ENCODE measurements at places on chromosomes 2 and 18.

DNA sequence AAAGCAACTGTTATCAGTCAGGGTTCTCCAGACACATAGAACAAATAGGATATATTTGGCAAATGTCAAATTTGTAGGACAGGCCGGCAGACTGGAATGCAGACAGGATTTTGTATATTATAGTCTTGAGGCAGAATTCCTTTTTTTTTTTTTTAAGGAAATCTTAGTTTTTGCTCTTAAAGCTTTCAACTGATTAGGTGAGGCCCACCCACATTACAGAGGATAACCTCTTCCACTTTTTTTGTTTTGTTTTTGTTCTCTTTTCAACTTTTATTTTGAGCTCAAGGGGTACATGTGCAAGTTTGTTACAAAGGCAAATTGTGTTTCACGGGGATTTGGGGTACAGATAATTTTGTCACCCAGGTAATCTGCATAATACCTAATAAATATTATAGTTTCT lies 350.2 kb upstream of the CHAC2 start:
- H3K4me1 ChIP-seq: no peaks in the 10 kb centered on the region
- H3K36me3 ChIP-seq: no peaks in the 10 kb centered on the region
- H3K4me3 ChIP-seq: no peak overlapping the region
- H3K27ac ChIP-seq: no peak overlapping the region

- no peaks in the 10 kb centered on the region for H3K27me3 ChIP-seq
- no peaks in the 10 kb centered on the region for H3K4me1 ChIP-seq
- no peaks in the 10 kb centered on the region for H3K36me3 ChIP-seq
- no peak overlapping the region for H3K4me3 ChIP-seq
- DNase-seq: no peak
Observed at GRCh38 chr2:51534166-51534565, 502.2 kb upstream of the NRXN1 start.

DNA sequence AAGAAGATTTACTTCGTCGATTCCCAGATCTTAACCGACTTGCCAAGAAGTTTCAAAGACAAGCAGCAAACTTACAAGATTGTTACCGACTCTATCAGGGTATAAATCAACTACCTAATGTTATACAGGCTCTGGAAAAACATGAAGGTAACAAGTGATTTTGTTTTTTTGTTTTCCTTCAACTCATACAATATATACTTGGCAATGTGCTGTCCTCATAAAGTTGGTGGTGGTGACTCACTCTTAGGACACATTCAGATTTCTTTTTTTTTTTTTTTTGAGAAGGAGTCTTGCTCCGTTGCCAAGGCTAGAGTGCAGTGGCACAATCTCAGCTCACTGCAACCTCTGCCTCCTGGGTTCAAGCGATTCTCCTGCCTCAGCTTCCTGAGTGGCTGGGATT lies 26.8 kb downstream of the MSH2 start:
- no peak overlapping the region for H3K27ac ChIP-seq
- H3K4me1 ChIP-seq: no peaks in the 10 kb centered on the region
- no peak overlapping the region for H3K4me3 ChIP-seq

- H3K4me1 ChIP-seq: peaks cover 49% of the 10 kb centered on the region
- no peaks in the 10 kb centered on the region for H3K27me3 ChIP-seq
- H3K4me3 ChIP-seq: no peak overlapping the region
- H3K36me3 ChIP-seq: no peaks in the 10 kb centered on the region
- no peak for DNase-seq
Observed at GRCh38 chr2:144701259-144701658, 181.3 kb upstream of the ZEB2 start.

DNA sequence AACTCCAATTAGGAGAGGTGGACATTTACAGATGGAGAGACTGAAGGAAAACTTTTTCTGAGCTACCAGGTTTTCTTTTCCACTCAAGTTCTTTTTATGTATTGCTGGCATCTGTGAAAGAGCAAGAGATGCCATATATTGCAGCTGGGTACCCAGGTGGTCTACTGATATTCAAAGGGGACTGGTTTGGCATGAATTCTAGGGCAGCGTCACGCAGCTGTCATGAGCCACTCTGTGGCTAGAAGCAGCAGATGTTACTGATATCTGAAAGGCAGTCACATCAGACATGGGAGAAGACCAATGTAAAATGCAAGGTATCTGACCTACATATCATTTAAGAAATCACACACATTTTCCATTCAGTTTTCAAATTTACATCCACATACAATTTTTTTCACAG lies 408.8 kb downstream of the GALNT13 start:
- H3K27ac ChIP-seq: no peak overlapping the region
- H3K4me1 ChIP-seq: no peaks in the 10 kb centered on the region
- H3K27me3 ChIP-seq: no peaks in the 10 kb centered on the region
- no peak for DNase-seq
- H3K36me3 ChIP-seq: no peaks in the 10 kb centered on the region

DNA sequence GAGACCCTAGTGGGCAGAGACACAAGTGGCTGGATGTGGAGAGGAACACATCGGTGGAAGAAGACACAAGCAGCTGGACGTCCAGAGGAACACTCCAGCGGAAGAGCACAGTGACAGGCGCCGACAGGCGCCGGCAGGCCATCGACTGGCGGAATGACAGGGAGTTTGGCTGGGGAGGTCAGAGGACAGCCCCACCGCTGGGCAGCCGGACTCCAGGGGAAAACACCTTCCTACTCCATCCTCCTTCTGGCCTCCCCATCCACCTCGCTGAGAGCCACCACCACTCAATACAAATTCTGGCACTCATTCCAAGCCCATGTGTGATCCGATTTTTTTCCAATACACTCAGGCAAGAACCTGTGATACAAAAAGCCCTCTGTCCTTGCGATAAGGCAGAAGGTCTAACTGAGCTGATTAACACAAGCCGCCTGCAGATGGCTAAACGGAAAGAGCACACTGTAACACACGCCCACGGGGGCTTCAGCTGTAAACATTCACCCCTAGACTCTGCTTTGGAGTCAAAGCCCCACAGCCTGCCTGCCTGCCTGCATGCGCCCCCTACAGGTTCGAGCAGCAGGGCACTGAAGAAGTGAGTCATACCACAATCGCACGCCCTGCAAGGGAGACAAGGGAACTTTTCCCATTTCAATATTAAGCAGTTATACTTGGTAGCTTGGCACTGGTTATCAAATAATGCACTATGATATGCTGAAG lies 50.2 kb upstream of the LRP1B start:
- H3K4me3 ChIP-seq: no peak overlapping the region
- H3K4me1 ChIP-seq: peaks cover 11% of the 10 kb centered on the region
- H3K36me3 ChIP-seq: no peaks in the 10 kb centered on the region
- DNase-seq: no peak
- H3K27me3 ChIP-seq: no peaks in the 10 kb centered on the region
- no peak overlapping the region for H3K27ac ChIP-seq

DNA sequence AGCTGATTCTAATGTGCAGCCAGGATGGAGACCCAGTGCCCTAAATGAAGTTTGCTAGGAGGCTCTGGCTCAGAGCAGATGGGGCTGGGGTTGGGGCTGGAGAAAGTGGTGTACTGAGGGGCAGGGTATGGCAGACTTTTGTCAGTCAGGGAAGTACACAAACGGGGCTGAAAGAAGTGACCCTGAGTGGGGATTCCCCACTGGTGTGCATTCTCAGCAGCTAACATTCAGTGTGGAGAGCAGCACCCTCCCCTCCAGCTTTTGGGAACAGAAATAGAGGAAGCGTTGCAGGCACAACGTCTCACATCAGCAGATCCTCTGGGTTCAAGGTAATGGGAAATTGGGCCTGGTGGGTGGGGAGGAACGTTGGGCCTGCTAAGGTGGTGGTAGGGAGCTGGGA lies 89.1 kb upstream of the GCFC2 start:
- no peak overlapping the region for H3K27ac ChIP-seq
- H3K36me3 ChIP-seq: no peaks in the 10 kb centered on the region
- peaks cover 11% of the 10 kb centered on the region for H3K27me3 ChIP-seq
- no peaks in the 10 kb centered on the region for H3K4me1 ChIP-seq

DNA sequence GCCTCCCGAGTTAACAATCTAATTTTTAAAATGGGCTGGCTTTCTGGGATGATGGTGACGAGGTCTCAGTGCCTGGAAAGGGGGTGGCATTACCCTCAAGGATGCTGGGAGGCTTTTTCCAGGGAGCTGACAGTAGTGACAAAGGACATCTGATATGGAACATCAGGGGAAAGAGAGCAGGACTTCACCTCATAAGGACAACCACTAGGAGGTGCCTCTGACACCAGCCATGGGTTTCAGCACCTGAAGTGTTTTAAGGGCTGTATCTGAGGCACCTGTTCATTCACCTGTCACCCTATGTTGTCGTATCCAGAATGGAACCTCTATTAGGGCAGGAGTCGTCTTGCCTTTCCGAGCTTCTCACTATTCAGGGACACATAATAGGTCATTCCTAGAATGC lies 10.8 kb downstream of the IL36B start:
- peaks cover 29% of the 10 kb centered on the region for H3K27me3 ChIP-seq
- no peak overlapping the region for H3K4me3 ChIP-seq
- no peak overlapping the region for H3K27ac ChIP-seq
- no peaks in the 10 kb centered on the region for H3K36me3 ChIP-seq
- no peaks in the 10 kb centered on the region for H3K4me1 ChIP-seq

DNA sequence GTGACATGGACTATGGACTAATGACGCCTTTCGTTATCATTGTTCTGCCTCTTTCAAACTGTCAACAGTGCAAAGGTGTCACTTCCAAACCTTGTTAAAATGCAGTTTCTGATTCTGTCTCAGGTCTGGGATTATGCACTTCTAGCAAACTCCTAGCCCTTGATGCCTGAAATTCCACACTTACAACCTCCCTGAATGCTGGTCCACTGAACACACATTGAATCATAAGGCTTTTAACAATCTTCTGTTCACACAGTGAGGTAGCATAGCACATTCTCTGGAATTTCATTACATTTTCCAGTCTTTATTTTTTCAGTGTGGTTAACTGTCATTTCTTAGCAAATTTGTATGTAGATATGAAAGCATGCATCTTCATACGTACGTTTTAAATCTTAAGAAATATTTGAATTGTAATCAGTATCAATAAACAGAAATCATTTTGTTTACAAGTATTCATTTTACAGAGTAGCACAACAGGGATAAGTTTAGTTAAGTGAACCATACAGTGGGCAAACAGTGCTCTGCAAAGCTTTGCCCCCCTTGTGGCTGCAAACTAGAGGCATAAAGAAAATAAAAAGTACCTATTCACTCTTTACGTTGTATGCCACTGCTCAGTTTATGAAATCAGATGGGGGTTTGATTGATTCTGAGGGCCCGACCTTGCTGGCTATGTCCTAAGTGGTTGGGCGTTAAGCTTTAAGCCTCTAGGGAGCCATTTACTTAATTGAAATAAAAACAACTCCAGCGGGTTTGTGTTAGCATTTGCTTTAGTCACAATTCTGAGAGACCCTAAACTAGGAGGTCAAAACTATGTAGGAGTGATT lies 250.8 kb downstream of the LRRTM1 start:
- no peak for DNase-seq
- no peak overlapping the region for H3K27ac ChIP-seq
- no peak overlapping the region for H3K4me3 ChIP-seq
- no peaks in the 10 kb centered on the region for H3K27me3 ChIP-seq

DNA sequence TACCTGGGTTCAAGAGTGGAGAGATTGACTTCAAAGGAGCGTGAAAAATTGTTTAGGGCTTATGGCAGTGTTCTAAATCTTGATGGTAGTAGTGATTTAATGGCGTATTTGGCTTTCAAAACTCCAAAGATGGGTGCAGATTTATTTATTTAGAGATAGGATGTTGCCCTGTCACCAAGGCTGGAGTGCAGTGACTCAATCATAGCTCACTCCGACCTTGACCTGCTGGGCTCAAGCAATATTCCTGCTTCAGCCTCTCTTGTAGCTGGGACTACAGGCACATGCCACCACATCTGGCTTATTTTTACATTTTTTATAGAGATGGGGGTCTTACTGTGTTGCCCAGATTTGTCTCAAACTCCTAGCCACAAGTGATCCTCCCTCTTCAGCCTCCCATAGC lies 52.5 kb downstream of the FAM117B start:
- H3K4me3 ChIP-seq: no peak overlapping the region
- peaks cover 25% of the 10 kb centered on the region for H3K4me1 ChIP-seq
- H3K36me3 ChIP-seq: peaks cover 1% of the 10 kb centered on the region
- no peak for DNase-seq
- H3K27ac ChIP-seq: peak overlapping the region; percentile 21

DNA sequence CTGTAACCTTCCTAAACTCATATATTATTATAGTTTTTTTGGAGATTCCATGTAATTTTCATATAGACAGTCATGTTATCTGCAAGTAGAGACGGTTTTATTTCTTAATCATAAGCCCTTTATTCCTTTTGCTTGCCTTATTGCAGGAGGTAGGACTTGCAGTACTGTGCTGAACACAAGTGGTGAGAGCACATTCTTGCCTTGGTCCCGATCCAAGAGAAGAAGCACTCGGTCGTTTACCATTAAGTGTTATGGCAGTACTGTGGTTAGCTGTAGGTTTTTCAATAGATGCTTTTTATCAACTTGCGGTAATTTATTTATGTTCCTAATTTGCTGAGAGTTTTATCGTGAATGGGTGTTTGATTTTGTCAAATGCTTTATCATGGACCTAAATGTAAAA lies 305.7 kb downstream of the DYSF start:
- DNase-seq: no peak
- no peaks in the 10 kb centered on the region for H3K4me1 ChIP-seq
- no peak overlapping the region for H3K4me3 ChIP-seq
- peaks cover 10% of the 10 kb centered on the region for H3K27me3 ChIP-seq
- no peaks in the 10 kb centered on the region for H3K36me3 ChIP-seq
- no peak overlapping the region for H3K27ac ChIP-seq

DNA sequence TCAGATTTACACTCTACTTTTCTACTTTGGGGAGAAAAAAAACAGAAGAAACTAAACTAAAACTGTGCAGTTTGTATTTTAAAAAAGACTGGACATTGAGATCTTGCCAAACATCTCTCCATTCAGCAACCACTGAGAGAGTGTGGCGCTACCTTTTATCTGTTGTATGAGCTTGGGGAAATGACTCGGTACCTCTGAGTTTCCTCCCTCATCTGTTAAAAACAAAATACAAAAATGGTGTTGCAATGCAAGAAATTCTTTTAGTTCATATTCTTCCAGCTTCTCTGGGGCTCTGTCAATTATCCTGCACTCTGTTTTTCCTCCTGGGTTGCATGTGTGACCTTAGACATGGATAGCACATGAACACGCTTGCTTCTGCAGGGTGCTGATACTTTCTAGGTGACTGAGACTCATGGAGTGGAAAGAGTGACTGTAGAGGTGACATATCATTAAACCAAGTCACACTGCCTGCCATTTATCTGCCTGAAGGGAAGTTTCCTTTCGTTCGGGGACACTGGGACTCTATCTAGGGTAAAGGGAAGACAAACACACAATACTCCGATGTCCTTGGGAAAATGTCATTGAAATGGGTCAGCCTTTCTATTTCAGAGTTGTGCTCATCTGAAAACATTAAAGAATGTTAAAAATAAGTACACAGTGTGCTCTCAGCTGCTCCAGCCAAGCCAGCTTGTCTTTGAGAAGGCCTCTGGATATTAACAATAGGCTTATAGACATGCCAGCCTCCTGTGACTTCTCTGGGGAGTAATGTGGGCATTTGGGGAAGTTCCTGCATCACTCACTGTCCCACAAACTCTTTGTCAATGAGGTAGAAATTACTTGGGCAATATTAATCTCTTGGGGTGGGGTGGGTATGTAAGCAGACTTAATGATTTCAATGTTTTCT lies 91.4 kb downstream of the TRIB2 start:
- no peak overlapping the region for H3K27ac ChIP-seq
- no peak for DNase-seq
- no peaks in the 10 kb centered on the region for H3K36me3 ChIP-seq
- H3K4me3 ChIP-seq: no peak overlapping the region
- H3K27me3 ChIP-seq: peaks cover 29% of the 10 kb centered on the region
- H3K4me1 ChIP-seq: no peaks in the 10 kb centered on the region

- no peak overlapping the region for H3K27ac ChIP-seq
- H3K4me3 ChIP-seq: no peak overlapping the region
- peaks cover 22% of the 10 kb centered on the region for H3K36me3 ChIP-seq
Observed at GRCh38 chr2:96631804-96632435, 6.2 kb downstream of the KANSL3 start.
